ENCODE measurements at places on chromosomes 1 and 21.

- DNase-seq: peak; percentile 19
These were observed 15.7 kb upstream of the GLIS1 start for GRCh38 chr1:53754484-53755312.

- peak; percentile 50 for DNase-seq
These were observed 201.0 kb upstream of the CAMK1G start for GRCh38 chr1:209382231-209383100.

DNA sequence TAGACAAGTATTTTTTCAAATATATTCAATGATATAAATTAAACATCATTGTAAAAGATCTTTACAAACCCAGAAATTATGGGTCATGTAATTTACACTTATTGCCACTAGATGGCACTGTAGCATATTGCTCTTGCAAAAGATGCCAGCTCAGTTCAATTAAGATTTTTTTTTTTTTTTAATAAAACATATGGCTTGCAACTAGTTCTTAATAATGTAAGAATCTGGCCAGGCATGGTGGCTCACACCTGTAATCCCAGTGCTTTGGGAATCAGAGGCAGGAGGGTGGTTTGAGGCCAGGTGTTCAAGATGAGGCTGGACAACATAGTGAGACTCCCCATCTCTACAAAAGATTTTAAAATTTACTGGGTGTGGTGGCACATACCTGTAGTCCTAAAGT, 49.4 kb upstream of the DESI2 start:
- DNase-seq: peak; percentile 58

DNA sequence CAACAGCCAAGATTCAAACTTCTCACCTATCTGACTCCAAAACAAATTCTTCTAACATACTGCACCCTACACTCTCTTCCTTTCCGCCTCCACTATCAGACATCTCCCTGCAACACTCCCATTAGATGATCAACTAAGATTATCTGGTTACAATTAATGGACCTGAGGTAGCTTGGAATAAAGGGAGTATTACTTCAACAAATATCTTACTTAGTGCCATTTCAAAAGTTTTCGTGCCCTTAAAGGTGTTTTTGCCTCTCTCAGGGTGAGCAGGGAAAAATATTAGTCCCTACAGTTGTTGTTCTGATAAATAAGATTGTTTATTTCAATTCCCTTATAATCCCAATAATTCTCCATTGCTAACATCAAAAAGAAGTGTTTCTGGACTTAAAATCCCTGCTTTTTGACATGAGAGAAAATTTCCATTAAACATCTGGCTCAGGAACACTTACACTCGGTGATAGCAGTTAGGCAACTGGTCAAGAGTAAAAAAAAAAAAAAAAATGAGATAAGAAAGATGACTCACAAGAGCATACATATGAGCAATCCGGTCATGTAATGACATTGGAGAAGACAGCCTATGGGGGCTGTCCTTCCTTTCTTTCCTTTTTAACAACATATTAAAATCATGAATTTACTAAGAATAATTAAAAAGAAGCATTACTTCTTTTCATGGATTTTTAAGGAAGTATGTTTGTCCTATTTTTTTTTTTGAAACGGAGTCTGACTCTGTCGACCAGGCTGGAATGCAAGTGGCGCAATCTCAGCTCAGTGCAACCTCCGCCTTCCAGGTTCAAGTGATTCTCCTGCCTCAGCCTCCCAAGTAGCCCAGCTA, 7.6 kb downstream of the RSBN1 start:
- DNase-seq: no peak

- DNase-seq: no peak
These were observed 1.8 kb downstream of the NHLH2 start for GRCh38 chr1:115839029-115839678.

GRCh38 chr1:31055953-31056352, 9.6 kb downstream of the PUM1 start:
- DNase-seq: no peak

DNA sequence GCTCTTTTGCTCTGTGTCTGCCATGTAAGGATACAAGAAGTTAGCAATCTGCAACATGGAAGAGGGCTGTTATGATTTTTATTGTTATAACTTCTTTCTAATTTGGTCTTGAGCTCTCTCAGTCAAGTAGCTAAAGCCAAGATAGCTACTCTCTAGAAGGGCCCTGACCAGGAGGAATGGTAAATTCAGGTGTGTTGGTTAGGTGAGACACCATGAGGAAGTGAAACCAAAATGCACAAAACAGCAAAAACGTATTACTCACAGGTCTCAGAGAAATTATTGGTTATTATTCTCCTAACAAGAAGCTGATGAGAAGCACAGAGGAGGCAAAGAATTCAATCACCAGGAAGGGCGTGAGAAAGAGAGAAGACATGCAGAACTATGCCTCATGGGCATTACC, 51.8 kb upstream of the INSL5 start:
- DNase-seq: no peak

- no peak for DNase-seq
These were observed 299.2 kb downstream of the SRGAP2C start for GRCh38 chr1:121483961-121484424.

- no peak for DNase-seq
These were observed 1022.0 kb downstream of the NCAM2 start for GRCh38 chr21:22020221-22020620.

- no peak for DNase-seq
These were observed 29.6 kb upstream of the LRRC8D start for GRCh38 chr1:89791064-89791726.

DNA sequence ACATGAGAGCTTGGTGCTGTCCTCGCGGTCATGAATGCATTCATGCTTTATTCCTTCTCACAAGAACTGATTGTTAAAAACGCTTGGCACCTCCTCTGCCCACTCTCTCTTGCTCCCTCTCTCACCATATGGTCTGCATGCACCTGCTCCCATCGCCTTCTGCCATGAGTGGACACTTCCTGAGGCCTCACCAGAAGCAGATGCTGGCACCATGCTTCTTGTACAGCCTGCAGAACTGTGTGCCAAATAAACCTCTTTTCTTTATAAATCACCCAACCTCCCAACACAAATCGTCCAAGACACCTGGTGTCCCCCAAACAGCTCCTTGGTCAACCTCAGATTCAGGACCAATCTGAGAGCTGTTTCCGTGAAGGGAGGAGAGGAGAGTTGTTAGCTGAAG, 43.3 kb upstream of the PCBP3 start:
- DNase-seq: no peak

- no peak for DNase-seq
These were observed 5.1 kb upstream of the CSRP1 start for GRCh38 chr1:201511941-201512539.

GRCh38 chr1:155085504-155086127, 7.0 kb downstream of the EFNA3 start:
- no peak for DNase-seq

GRCh38 chr1:221981461-221981860, 239.6 kb upstream of the DUSP10 start:
- DNase-seq: no peak

GRCh38 chr1:247908766-247909165, 11.3 kb upstream of the OR2T8 start:
- DNase-seq: no peak

DNA sequence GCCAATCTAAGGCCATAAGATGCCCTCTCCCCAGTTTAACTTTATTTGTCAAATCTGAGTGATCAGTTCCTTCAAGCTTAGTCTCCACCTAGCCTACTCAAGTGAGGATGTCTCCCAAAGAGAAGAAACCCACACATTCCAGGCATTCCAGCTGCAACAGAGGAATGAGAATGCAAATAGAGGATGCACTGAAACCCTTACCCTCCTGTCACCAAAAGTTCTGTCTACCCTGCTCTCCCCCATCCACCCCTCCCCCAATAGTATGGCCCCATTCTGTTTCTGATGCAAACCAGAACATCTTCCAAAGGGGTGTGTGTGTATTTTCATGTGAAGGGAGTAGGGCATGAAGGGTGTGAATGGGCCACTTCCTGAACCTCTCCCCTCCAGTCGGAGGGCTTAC, 3.0 kb downstream of the DUSP23 start:
- no peak for DNase-seq

- DNase-seq: no peak
These were observed 26.4 kb downstream of the USP48 start for GRCh38 chr1:21756393-21757089.

- no peak for DNase-seq
These were observed 8.8 kb upstream of the NLRP3 start for GRCh38 chr1:247407180-247407616.

- no peak for DNase-seq
These were observed 180.2 kb downstream of the NR5A2 start for GRCh38 chr1:200207711-200208126.

- DNase-seq: no peak
These were observed 986.6 kb upstream of the ADAMTS5 start for GRCh38 chr21:27953340-27954045.

- DNase-seq: no peak
These were observed 228.6 kb upstream of the LYPLAL1 start for GRCh38 chr1:218945050-218945449.

DNA sequence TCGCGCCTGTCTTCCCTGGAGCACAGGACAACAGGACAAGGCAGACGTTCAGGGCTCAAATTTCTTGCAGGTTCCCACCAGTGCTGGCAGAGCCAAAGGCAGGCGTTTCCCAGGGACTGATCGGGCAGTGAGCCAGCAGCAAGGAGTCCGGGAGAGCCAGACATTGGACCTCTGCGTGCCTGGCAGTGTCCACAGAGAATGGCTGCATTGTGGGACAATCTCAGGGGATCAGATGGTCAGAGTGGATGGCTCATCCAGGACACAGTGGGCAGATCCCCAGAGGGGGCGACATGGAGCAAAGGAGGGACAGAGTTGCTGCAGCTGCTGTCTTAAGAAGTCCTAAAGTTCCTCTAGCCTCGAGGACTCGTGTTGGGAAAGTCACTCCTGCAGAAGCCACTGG, 4.6 kb downstream of the TMEM63A start:
- DNase-seq: no peak

GRCh38 chr1:88956003-88956402, 36.4 kb downstream of the KYAT3 start:
- no peak for DNase-seq

All from NCI-H1436 (cell line).